Activated naive CD4-positive, alpha-beta T cell treated with anti-CD3 and anti-CD28 coated beads, Interleukin-2, amount 50 U/mL, for 72 hours (primary cell): ENCODE measurements at places on chromosomes 12 and 14. TPM values are rescaled to one million over a fixed set of nuclear protein-coding genes. Genes with fewer than 3 reads are reported as not detected.

Gene TBX3
- total RNA-seq: not detected

Gene RPL41
- 5,339 TPM for total RNA-seq

Gene PRICKLE1
- not detected for total RNA-seq

Gene HOMEZ
- total RNA-seq: 6.4 TPM

Gene ST8SIA1
- 1.7 TPM for total RNA-seq

Gene TEX52
- total RNA-seq: 0.43 TPM

DNA sequence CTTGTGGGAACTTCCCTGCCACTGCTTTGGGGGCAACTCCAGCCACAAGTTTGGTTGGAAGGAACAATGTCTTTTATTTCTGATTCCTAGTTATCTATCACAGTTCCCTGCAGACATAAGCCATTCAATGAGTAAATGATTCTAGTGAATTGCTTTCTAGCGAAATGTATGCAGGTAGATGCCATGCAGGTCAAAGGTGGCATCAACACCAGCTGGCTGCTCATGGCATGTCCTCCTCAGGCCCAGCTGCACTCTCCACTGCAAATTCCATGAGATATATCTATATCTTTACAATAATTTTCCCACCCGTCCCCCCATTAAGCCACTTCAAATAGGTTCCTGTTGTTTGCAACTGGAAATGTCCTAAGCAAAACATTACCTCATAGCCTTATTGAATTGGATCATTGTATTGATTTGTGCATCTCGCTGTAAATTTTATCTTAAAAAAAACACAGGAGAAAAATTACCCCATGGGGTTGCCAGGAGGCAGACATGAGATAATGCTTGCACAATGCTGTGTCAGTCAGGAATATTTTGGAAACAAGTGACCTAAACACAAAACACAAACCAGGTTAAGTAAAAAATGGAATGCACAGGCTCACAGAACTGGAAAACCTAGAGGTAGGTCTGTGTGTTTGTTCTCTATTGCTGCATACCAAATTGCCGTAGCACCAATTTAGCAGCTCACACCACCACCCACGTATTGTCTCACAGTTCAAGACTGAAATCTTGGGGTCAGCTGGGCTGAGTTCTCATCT lies 32.8 kb upstream of the TXNRD1 start:
- DNase-seq: no peak

DNA sequence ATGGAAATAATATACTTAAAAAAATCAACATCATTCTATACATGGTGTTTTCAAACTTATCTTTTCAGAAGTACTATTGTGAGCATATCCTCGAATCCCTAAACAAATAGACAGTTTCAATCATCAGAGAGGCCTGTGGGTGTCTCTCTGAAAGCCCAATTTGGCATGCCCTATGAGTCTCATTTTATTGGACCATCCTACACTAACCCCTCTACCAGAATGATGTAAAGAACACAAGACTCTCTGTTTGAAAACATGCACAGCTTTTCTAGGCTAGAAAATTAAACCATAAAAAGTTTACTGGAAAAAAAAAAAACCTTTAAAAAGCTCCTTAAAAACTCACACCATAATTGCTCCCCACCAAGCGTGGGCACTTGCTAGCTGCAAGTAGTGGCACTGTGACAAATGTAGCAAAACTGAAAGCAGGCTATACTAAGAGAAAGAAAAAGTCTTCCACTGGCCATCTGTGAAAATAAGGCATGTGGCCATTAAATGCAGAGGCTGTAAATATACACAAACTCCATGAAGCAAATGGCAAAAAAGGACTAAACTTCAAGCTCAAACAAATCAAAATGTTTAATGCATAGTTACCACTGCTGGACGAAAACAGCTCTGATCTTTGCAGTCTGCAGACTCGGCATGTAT lies 394.2 kb downstream of the SOX5 start:
- no peak for DNase-seq

DNA sequence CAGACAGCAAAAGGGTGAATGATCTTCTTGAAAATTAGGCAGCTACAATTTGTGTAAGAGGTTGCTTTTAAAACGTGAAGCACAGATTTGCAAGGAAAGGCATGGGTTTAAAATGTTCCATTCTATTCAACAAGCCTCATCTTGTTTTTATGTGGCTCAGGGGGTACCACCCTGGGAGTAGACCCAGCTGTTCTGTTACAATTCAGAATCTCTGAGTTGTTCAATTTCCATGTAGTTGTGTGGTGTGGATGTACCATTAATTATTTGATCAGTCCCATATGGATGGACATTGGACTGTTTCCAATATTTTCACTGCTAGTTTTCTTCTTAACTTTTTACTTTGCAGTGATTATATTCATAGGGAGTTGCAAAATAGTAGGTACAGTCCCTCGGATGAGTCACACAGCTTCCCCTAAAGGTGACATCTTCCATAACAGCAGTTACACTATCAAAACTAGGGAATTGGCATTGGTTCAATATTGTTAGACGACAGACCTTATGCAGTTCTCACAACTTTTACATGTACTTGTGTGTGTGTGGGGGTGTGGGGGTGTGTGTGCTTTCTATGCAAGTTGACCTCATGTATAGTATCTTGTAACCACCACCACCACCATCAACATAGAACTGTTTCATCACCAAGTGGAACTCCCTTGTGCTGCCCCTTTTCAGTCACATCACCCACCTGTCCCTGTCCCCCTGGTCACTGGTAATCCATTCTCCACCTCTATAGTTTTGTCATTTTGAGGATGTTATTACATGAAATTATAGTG lies 59.0 kb upstream of the CAPRIN2 start:
- no peak for DNase-seq

DNA sequence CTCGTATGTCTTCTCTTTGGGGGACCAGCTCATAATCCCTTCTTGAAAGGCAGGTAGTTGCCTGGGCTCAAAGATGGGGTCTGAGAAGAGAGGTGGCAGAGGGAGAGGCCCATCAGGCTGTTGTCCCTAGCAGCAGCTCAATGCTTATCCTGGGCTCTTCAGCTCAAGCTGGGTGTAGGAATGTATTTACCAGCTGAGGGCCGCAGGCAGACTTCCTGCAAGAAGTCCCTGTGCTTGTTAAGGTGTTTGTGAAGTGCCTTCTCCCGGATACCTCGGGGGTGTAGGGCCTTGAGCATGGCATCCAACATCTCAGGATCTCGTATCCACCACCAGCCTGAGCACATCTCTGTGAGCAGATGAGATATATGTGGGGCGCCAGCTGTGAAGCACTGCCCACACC lies 29.4 kb downstream of the BAZ2A start:
- DNase-seq: no peak

DNA sequence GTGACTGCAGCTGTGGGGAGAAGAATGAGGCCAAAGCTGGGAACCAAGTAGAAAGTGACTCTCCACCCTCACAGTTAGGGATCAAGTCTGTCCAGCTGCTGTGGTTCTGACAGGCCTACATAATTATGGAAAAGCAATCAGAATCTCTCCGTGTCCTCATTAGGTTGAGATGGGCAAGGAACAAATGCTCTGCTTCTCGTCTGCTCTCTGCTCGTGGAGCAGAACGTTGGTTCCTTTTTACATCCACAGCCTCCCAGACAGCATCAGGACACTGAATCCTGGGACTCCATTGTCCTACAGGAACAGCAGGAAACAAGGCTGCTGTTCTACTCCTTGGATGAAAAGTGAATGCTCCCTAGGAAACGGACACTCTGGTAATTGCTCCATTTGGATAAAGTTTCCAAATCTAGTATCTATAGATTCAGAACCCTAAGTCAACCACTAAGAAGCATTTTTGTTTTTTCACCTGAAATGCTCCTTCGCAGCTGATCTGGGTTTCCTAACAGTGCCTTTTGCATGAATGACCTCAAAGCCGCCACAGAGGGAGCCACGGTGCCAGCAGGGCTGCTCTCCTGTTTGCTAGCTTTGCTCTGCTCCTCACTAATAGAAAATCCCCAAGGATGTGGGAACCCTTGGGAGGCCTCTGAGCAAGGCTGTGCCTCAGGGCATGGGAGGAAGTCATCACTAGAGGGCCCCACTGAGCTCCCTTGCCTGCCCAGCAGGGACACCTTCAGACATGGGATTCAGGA lies 102.0 kb downstream of the EGLN3 start:
- peak; percentile 15 for DNase-seq

GRCh38 chr12:76113800-76114757 lies 29.6 kb upstream of the NAP1L1 start:
- DNase-seq: no peak

DNA sequence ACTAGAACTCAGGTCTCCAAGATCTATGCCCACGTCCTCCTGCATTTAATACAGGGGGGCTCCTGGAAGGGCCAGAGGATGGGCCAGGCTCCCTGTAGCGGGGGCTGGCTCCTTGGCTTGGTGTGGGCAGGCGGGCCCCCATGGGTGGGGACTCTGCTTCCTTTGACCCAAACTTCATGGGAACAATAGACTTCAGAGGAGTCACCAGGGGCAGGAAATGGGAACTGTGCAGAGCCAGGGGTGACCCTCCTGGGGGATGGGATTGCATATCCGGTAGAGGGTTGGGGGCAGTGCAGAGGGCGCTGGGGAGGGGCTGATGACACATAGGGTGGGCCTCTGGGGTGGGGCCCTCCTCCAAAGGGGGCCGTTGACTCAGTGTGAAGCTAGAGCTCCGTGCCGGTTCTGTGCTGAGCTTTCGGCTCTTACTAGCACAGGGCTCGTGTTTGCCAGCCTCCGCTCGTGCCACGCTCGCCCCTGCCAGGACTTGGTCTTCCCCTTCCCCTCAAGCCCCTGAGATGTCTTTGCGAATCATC lies 4.6 kb downstream of the TEAD4 start:
- no peak for DNase-seq

DNA sequence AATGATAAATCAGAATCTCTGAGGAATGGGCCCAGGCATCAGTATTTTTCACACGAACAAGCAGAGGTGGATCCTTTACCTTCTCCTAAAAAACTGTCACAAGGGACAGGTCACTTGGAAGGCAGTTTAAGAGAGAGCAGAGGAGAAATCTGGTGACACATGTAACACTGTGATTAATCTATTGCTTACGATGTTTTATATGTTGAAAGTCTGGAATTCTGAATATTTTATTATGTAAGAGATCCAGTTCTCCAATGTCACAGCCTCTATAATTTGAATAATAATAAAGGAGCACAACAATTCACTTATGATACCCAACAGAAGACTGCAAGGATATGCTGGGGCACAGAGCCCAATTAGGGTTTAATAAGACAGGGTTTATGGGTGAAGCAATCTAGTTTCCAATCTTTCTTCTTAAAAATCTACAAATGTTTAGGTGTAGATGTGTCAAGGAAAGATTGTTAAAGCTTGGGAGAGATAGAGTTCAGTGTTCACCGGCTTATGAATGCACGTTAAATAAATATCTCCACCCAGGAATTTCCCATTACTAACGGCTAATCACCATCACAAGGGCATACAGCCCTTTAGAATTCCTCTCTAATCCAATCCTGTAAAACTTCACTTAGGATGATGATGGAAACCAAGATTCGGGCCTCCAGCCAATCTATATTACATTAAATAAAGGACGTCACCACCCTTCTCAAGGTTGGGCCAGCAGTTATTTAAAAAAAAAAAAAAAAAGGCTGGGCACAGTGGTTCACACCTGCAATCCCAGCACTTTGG lies 23.4 kb downstream of the DUSP16 start:
- DNase-seq: no peak

DNA sequence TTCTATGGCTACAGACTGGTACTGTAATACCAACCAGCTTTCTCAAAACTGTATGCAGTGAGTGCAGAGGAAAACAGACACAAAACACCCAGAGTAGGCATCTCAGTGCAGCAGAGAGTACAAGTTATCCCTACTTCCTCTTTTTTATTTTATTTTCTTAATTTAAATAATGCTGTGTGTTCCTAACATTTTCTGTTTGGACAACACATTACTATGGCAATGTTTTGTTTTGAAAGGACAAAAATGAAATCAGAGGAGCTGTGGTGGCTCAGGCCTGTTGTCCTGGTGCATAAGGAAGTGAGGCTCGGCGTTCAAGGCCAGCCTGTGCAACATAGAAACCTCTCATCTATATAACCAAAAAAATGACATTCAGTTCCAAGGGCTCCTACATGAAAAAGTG lies 33.7 kb upstream of the SELPLG start:
- no peak for DNase-seq

DNA sequence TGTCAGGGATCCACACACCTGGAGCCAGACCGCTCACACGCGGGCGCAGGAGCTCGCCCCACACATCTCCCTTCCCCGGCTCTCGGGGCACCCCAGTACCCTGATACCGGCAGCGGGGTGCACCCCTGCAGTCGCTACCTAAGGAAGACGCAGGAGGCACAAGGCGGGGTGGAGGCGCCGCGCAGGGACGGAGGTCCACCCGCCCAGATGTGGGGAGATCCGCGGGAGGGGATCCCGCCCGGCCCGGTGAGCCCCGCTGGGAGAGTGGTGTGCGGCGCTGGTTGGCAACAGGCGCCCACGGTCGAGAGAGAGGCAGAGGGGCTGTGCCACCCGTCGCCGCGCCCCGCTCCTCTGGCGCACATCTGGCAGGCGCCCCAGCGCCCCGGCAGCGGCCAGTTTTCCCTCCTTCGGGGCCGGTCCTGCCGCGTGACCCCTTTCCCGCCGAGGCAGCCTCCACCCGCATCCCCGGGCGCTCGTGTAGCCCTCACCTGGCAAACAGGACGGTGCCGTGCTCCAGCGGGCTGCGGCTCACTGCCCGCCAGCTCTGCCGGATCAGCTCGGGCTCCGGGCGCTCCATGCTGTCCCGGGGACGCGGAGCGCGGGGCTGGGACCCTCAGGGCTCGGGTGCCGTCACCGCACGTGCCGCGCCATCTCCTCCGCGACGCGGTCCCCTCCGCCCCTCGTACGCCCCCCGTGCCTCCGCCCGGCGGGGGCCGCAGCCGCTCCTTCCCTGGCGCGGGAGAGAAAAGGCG lies 469 bp downstream of the NGB start:
- no peak for DNase-seq

DNA sequence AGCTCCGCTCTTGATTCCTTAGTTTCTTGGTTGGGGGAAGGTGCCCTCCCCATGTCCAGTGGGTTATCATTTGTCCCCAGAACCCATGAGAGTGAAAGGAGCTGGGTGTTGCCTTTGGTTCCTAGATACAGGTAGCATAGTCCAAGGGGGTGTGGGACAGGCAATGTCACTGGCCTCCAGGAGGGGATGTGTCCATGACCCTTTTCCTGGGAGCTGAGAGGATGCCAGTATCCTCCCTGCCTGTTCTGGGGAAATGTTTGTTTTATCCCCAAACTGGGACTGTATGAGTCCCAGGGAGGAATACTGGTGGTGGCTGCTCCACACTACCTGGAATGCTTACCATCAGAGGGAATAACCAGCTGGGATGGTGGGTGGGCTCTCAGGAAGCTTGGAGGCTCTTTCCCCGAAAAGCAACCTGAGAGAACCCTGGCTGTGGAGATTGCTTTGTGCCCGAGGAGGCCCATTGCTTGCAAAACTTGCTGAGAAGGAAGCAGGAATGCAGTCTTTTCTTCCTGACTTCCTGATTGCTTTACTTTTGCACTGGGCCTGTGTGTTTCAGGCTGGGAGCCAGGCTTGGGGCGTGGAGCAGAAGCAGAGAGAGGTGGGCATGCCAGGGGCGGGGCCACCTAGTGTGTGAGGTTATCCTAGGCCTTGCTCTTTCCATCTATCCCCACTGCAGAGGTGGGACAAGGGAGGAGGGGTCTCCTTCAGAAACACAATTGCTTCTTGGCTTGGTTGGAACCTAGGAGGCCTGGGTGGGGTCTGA lies 715 bp upstream of the SLC10A1 start:
- DNase-seq: no peak
